ENCODE measurements at places on chromosomes 2 and 18. TPM values are rescaled to one million over a fixed set of nuclear protein-coding genes. Genes with fewer than 3 reads are reported as not detected.

The MC2R gene
- total RNA-seq = not detected

The USP34 gene
- 59.1 TPM for total RNA-seq

DNA sequence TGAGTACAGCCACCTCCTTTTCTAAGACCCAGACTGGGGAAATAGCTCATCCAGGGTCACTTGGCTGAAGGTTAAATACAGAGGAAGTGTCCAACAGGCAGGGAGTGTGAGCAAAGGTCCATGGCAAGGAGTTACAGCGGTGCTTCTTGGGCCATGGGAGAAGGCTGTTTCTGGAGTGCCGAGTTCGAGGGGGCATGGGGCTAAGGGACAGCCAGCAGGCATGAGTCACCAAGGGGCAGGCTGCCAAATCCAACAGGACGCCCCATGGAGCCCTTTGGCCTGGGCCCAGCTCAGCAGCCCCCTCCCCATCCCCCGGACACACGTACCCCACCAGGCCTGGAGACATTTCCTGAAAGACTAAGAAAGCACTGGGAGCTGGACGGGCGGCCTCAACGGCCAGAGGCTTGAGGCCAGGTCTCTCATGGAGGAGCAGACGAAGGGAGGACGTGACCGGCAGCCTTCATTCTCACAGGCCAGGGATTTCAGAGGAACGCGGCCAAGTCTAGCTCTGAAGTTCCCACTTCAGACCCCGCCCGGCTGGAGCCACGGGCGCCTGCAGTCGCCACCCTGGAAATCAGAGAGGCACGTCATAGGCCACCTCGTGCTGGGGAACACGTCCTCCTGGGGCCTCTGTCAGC lies 160.4 kb downstream of the SMAD7 start:
- DNase-seq = peak; percentile 50
- peaks cover 97% of the 10 kb centered on the region for H3K36me3 ChIP-seq
- H3K4me3 ChIP-seq = no peak overlapping the region
- H3K27ac ChIP-seq = no peak overlapping the region

- DNase-seq = no peak
- H3K36me3 ChIP-seq = no peaks in the 10 kb centered on the region
- H3K4me3 ChIP-seq = no peak overlapping the region
- peak overlapping the region; percentile 65 for H3K27ac ChIP-seq
- no peaks in the 10 kb centered on the region for H3K27me3 ChIP-seq
Observed at GRCh38 chr2:48419884-48420511, 110.0 kb upstream of the STON1 start.

- no peaks in the 10 kb centered on the region for H3K36me3 ChIP-seq
- DNase-seq = no peak
- H3K27me3 ChIP-seq = peaks cover 43% of the 10 kb centered on the region
- no peaks in the 10 kb centered on the region for H3K4me1 ChIP-seq
- H3K27ac ChIP-seq = no peak overlapping the region
Observed at GRCh38 chr2:70789304-70790135, 923 bp downstream of the FIGLA start.
